ENCODE measurements at places on chromosomes 6 and 20. TPM values are rescaled to one million over a fixed set of nuclear protein-coding genes. Genes with fewer than 3 reads are reported as not detected.

The APOM gene
- total RNA-seq: 0.37 TPM

The PXMP4 gene
- total RNA-seq: 5.0 TPM

The NR2E1 gene
- not detected for total RNA-seq

The CST2 gene
- total RNA-seq: not detected

The RUNX2 gene
- total RNA-seq: 0.05 TPM

The TRIM15 gene
- total RNA-seq: not detected

The DDX43 gene
- total RNA-seq: 1.7 TPM

The ELOVL2 gene
- total RNA-seq: under 0.01 TPM

The PNLDC1 gene
- total RNA-seq: 0.51 TPM

The FAM217A gene
- total RNA-seq: not detected

The ARFGEF2 gene
- 87.8 TPM for total RNA-seq

The PLTP gene
- 5.4 TPM for total RNA-seq

The ERVFRD-1 gene
- total RNA-seq: 0.05 TPM

The DCDC2 gene
- total RNA-seq: 1.0 TPM

The KCNK16 gene
- total RNA-seq: not detected

The C6orf120 gene
- total RNA-seq: 27.1 TPM

The GPR6 gene
- total RNA-seq: not detected

The SSTR4 gene
- total RNA-seq: not detected

The SPTLC3 gene
- total RNA-seq: 1.4 TPM

The COL21A1 gene
- 0.05 TPM for total RNA-seq

The HTR1E gene
- total RNA-seq: not detected
